ENCODE measurements at places on chromosomes 12 and 14. TPM values are rescaled to one million over a fixed set of nuclear protein-coding genes. Genes with fewer than 3 reads are reported as not detected.

ASCL1 gene
- 7.6 TPM for total RNA-seq

CLEC4A gene
- total RNA-seq = 3.0 TPM

PRB2 gene
- total RNA-seq = not detected

MGP gene
- total RNA-seq = 326 TPM

CACNA1C gene
- 18.1 TPM for total RNA-seq

BRMS1L gene
- 9.8 TPM for total RNA-seq

MYO1H gene
- not detected for total RNA-seq

POLE2 gene
- total RNA-seq = 10.6 TPM

GRCh38 chr12:47272412-47273190 lies 192.8 kb upstream of the AMIGO2 start:
- no peaks in the 10 kb centered on the region for H3K36me3 ChIP-seq
- H3K4me3 ChIP-seq = no peak overlapping the region
- no peak for DNase-seq
- no peak overlapping the region for H3K27ac ChIP-seq

GRCh38 chr12:124273630-124274029 lies 21.3 kb upstream of the RFLNA start:
- H3K27me3 ChIP-seq = no peaks in the 10 kb centered on the region
- H3K36me3 ChIP-seq = no peaks in the 10 kb centered on the region
- peaks cover 32% of the 10 kb centered on the region for H3K4me1 ChIP-seq
- H3K4me3 ChIP-seq = no peak overlapping the region
- no peak for DNase-seq
- no peak overlapping the region for H3K27ac ChIP-seq

- H3K36me3 ChIP-seq = no peaks in the 10 kb centered on the region
- DNase-seq = no peak
- H3K27me3 ChIP-seq = no peaks in the 10 kb centered on the region
- no peaks in the 10 kb centered on the region for H3K4me1 ChIP-seq
- no peak overlapping the region for H3K4me3 ChIP-seq
- H3K27ac ChIP-seq = no peak overlapping the region
Measured at GRCh38 chr14:96914571-96915128, 117.5 kb downstream of the VRK1 start.

DNA sequence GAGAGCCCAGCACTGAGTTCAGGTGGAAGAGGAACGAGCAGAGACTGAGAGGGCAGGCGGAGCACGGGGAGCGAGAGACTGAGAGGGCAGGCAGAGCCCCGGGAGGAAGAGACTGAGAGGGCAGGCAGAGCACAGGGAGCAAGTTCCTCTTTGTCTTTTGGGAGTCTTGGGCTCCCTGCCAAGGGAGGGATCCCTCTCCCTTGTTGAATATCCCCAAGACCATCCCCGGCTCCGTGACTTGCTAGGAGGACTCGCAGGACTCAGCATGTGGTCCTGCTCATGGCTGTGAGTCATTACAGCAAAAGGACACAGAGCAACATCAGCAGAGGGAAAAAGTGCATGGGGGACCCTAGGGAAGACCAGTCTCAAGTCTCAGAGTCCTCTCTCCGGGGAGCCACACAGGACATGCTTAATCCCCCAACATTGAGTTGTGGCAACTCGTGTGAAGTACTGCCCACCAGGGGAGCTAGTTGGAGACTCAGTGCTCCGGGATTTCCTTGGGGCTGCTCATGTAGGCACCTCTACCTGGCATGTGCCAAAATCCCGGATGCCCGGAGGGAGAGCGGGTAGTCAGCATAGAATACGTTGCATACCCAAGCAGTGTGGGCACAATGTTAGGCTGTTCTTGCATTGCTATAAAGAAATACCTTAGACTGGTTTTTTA lies 81.0 kb downstream of the CCDC92 start:
- DNase-seq = no peak
- no peaks in the 10 kb centered on the region for H3K27me3 ChIP-seq
- H3K4me3 ChIP-seq = no peak overlapping the region
- H3K27ac ChIP-seq = no peak overlapping the region
- H3K4me1 ChIP-seq = peaks cover 7% of the 10 kb centered on the region
- H3K36me3 ChIP-seq = no peaks in the 10 kb centered on the region

GRCh38 chr14:40870252-40870651 lies 736.4 kb upstream of the LRFN5 start:
- no peak overlapping the region for H3K27ac ChIP-seq
- no peaks in the 10 kb centered on the region for H3K36me3 ChIP-seq
- no peaks in the 10 kb centered on the region for H3K27me3 ChIP-seq
- no peak for DNase-seq

- H3K27ac ChIP-seq = peak overlapping the region; percentile 89
- H3K36me3 ChIP-seq = no peaks in the 10 kb centered on the region
- no peaks in the 10 kb centered on the region for H3K27me3 ChIP-seq
Measured at GRCh38 chr14:50230701-50231474, 490 bp downstream of the SOS2 start.

DNA sequence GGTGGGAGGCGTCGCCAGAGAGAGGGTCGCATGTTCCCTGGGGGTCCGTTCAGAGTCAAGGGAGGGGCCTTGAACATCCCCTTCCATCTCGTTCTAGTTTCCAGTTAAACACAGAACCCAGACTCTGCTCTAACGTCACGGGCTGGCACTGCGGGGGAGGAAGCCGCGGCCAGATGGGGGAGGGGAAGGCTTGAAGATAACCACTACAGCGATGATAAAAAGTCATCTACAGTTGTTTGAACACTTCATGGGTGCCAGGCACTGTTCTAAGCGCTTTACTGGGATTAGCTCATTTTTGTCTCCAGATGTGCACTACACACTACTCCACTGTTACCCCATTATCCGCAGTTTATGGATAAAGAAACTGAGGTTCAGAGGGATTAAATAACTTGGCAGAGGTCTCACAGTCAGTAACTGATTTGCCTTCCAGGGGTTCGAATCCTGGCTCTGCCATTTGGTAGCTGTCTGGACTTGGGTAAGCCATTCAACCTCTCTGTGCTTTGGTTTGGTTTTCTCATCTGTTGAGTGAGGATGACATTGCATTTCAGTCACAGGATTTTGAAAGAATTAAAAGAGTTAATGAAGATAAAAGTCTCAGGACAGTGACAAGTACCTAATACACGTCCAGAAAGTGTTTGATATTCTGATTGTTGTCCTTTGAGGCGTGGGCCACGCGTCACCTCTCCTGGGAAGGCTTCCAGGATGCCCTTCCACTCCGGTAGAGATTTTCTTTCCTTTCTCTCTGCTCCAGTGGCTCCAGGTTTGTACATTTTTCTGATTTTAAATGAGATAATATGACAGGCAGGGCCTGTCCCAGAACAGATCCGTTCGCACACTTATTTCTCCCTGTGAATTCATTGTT lies 798 bp upstream of the RASAL1 start:
- no peak overlapping the region for H3K27ac ChIP-seq
- H3K27me3 ChIP-seq = peaks cover 21% of the 10 kb centered on the region
- DNase-seq = no peak
- H3K36me3 ChIP-seq = no peaks in the 10 kb centered on the region
- peaks cover 21% of the 10 kb centered on the region for H3K4me1 ChIP-seq
- no peak overlapping the region for H3K4me3 ChIP-seq

DNA sequence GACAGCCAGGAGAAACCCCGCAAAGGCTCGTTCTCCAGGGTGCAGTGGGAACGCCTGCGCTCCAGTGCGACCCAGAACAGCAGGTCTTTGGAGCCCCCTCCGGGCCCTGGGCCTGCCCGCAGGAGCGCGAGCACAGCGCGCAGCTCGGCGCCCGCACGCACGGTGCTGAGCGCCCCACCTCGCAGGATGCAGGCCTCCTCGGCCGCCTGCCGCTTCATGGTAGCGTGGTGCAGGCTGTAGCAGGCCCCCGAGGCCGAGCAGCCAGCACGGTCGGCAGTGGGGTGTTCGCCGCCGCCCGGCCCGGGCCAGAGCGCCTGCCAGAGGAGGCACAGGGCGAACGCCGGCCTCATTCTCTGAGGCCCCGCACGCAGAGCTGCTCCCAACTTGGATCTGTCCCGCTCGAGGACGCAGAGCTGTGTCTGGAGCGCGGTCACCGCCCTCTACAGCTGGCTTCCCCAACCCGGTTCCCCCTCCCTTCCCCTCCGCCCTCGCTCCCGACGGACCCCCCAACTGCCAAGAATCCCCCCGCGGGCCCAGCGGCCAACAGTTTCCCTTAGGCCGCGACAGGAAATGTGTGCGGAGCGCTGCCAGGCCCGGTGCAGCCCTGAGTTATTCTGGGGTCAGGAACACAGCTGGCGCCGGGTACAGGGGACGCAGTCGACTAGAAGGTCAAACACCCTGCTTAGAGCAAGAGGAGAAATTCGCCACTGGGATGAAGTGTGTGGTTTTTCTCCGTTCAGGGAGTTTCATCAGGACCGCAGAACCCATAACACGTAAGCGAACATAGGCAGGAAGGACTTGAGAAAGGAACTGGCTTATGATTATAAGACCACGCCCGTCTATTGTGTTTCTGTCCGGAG lies at the start of gene CLEC14A:
Gene CLEC14A (minus strand): TSS at position 421 of the 860 bp plus-strand sequence. CDS start 71 bp downstream, at position 350.
- H3K36me3 ChIP-seq = no peaks in the 10 kb centered on the region
- DNase-seq = no peak
- peaks cover 18% of the 10 kb centered on the region for H3K27me3 ChIP-seq
- H3K4me3 ChIP-seq = peak within 1 kb of the TSS; percentile 47
- H3K27ac ChIP-seq = peak within 1 kb of the TSS; percentile 73

GRCh38 chr12:119415714-119416113 lies 81.2 kb downstream of the CCDC60 start:
- no peak for DNase-seq
- peaks cover 9% of the 10 kb centered on the region for H3K4me1 ChIP-seq
- no peak overlapping the region for H3K4me3 ChIP-seq
- H3K27me3 ChIP-seq = no peaks in the 10 kb centered on the region
- H3K27ac ChIP-seq = no peak overlapping the region

GRCh38 chr14:77284066-77284465 lies 13.1 kb upstream of the NGB start:
- no peak overlapping the region for H3K27ac ChIP-seq
- no peak overlapping the region for H3K4me3 ChIP-seq
- peaks cover 14% of the 10 kb centered on the region for H3K4me1 ChIP-seq

- no peaks in the 10 kb centered on the region for H3K27me3 ChIP-seq
- no peaks in the 10 kb centered on the region for H3K4me1 ChIP-seq
- no peak overlapping the region for H3K27ac ChIP-seq
- DNase-seq = no peak
- H3K4me3 ChIP-seq = no peak overlapping the region
Measured at GRCh38 chr12:54404061-54405004, 14.7 kb downstream of the ITGA5 start.

DNA sequence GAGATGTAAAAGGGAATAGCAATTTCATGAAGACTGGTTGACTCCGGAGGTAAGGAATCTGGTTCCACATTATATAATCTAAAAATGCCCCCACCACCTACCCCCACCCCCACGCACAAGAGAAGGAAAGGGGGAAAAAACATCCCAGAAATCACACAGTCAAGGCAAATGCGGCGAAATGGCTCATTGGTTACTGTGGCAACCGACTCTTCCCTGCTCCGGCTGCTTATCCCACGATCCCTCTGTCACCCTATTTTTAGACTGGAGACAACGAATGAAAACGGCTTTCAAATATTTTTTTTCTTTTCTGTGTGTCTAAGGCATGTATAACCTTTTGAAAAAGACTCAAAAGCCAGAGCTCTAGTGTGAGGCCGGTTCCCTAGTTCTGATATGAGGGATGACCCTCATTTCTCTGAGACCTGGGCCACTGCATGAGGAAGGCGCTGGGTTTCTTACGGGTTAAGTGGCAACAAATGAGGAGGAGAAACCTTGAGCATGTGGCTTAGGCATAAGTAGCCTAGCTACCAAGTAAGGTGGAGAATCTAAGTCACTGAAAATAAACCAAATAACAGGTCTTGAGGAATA lies 148.3 kb upstream of the GRIN2B start:
- peak; percentile 84 for DNase-seq
- H3K4me3 ChIP-seq = no peak overlapping the region
- H3K27ac ChIP-seq = no peak overlapping the region
- H3K4me1 ChIP-seq = no peaks in the 10 kb centered on the region
- no peaks in the 10 kb centered on the region for H3K36me3 ChIP-seq
- H3K27me3 ChIP-seq = no peaks in the 10 kb centered on the region

GRCh38 chr12:67333649-67334048 lies 64.5 kb downstream of the CAND1 start:
- no peaks in the 10 kb centered on the region for H3K4me1 ChIP-seq
- no peak overlapping the region for H3K4me3 ChIP-seq
- no peaks in the 10 kb centered on the region for H3K36me3 ChIP-seq
- H3K27ac ChIP-seq = no peak overlapping the region

GRCh38 chr14:92917041-92917940 lies 5.7 kb upstream of the CHGA start:
- H3K27me3 ChIP-seq = no peaks in the 10 kb centered on the region
- no peak overlapping the region for H3K27ac ChIP-seq
- H3K36me3 ChIP-seq = no peaks in the 10 kb centered on the region
- DNase-seq = no peak

GRCh38 chr14:53450871-53451270 lies 297.7 kb upstream of the DDHD1 start:
- no peaks in the 10 kb centered on the region for H3K4me1 ChIP-seq
- H3K36me3 ChIP-seq = no peaks in the 10 kb centered on the region
- H3K27me3 ChIP-seq = no peaks in the 10 kb centered on the region
- DNase-seq = no peak
- H3K4me3 ChIP-seq = no peak overlapping the region

GRCh38 chr14:86404989-86405649 lies 875.2 kb downstream of the FLRT2 start:
- DNase-seq = no peak
- H3K27me3 ChIP-seq = no peaks in the 10 kb centered on the region
- no peak overlapping the region for H3K4me3 ChIP-seq
- no peaks in the 10 kb centered on the region for H3K36me3 ChIP-seq
- H3K27ac ChIP-seq = no peak overlapping the region

Measured in spinal cord (tissue), 10 donors.